ENCODE measurements at places on chromosomes 1 and 21.

- DNase-seq = no peak
These were observed 28.8 kb upstream of the TRIM45 start for GRCh38 chr1:117150316-117150715.

- DNase-seq = no peak
These were observed 7.1 kb downstream of the TMEM54 start for GRCh38 chr1:32894019-32894600.

- DNase-seq = peak; percentile 7
These were observed 9.6 kb upstream of the GPR37L1 start for GRCh38 chr1:202112859-202113689.

- DNase-seq = no peak
These were observed 27.1 kb downstream of the FTCD start for GRCh38 chr21:46128106-46128932.

DNA sequence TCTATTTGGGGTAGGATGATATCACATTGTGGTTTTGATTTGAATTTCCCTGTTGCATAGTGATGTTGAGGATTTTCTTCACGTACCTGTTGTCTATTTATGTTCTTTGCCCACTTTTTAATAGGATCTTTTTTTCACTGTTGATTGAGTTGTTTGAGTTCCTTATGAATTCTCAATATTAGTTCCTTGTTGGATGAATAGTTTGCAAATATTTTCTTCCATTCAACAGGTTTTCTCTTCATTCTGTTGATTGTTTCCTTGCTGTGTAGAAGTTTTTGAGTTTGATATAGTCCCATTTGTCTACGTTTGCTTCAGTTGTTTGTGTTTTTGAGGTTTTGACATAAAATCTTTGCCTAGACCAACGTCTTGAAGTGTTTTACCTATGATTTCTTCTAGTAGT, 369.5 kb upstream of the CAMK1G start:
- no peak for DNase-seq

DNA sequence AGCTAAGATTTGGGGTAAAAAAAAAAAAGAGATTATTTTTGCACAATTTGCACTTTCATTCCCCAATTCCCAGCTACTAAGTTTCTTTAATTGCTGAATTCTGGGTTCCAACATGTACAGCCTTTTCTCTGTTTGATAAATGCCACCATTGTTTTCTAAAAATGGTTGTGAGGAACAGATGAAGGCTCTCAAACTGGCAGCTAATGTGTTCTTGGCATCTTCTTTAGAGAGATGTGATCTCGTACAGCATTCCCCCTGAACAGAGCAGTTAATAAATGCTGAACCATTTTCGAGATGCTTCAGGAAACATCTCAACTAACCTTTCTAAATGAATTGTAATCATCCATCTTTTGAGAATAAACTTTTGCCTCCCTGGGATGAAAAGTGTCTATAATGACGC, 107.9 kb upstream of the DYNLT5 start:
- no peak for DNase-seq

DNA sequence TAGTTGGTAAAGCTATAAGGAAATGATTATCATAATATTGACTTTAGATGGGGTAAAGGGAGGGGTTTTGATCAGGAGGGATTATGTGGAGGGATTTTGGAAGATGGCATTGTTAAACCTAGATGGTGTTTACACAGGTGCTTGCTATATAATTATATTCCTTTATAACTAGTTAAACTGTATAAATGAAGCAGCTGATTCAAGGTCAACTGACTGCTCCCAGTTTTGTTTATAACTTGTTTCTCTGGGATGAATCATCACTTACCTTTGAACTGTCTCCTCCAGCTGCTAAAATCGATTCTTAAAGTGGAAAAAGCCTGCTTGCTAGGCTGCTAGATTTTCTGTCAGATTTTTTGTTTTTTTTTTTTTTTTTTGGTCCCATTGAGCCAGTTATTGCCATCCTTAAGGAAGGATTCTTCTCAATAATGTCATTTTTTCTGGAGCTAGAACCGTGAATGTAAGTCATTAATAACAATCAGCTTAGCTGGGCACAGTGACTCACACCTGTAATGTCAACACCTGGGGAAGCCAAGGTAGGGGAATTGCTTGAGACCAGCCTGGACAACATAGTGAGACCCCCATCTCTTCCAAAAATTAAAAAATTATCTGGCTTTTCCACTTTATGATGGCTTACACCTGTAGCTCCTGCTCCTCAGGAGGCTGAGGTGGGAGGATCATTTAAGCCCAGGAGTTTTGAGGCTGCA, 153.2 kb downstream of the PIK3R3 start:
- DNase-seq = peak; percentile 94

DNA sequence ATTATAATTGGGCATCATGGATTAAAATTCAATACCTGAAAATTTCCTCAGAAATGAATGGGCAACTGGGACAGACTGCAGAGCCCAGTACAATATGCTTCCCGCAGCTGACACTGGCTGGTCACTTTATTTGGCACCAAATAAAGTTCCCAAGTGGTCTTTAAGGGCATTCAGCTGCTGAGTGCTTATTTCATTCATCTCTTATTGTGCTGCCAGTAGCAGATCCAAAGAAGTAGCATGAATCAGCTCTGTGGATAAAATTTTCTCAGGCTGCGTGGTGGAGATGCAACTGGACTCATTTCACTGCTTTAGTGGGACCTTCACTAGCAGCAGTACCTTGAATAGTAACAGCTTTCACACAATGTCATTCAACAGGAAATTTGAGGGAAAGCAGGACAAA, 226.3 kb upstream of the ADGRL2 start:
- no peak for DNase-seq

GRCh38 chr21:36255663-36256062, 64.3 kb upstream of the MORC3 start:
- DNase-seq = no peak

GRCh38 chr1:53086491-53087070, 24.6 kb downstream of the PODN start:
- DNase-seq = no peak

DNA sequence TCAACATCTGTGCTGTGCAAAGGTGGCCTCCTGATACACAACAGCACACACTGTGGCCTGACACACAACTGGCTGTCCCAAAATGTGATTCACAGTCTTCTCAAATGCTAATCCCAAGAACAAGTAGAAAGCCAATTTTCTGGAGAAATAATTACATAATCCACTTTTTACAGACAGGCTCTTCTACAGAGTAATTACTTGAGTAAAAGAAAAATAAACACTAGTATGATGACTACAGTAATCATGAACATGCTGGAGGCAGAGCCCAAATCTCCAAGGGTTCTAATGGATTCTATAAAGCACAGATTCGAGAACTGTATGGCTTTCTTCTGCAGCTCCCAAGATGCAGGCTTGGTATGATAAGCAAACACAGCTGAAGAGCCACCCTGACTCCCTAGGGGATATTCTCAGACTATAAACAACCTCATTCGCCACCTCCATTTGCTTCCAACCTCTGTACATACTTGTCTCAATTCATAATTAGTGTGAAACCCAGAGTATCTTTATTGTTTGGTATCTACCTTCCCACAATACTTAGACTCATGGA, 81.9 kb downstream of the SIPA1L2 start:
- DNase-seq = peak; percentile 68

- no peak for DNase-seq
These were observed 623.2 kb downstream of the LMO4 start for GRCh38 chr1:87951852-87952251.

DNA sequence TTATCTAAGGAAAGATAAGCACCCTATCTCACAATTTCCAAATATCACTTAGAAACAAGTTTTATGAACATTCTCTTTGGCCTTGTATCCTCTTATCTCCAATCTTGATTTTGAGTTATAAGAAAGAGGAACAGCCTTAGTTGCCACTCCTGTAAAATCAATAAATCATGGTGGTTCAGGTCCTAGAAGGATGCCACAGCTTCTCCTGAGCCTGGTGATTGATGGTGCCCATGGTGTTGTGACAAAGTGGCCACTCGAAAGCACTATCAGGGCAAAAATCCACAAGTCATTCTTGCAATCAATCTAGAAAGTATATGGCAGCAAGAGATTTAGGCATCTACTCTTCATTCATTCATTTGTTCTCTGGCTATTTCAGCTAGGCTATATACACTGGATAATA, 27.8 kb downstream of the GBP6 start:
- no peak for DNase-seq

GRCh38 chr1:37809942-37810341, 1.9 kb upstream of the YRDC start:
- DNase-seq = no peak
